Activated CD8-positive, alpha-beta memory T cell treated with anti-CD3 and anti-CD28 coated beads for 48 hours (primary cell): ENCODE measurements at places on chromosomes 11 and 22.

DNA sequence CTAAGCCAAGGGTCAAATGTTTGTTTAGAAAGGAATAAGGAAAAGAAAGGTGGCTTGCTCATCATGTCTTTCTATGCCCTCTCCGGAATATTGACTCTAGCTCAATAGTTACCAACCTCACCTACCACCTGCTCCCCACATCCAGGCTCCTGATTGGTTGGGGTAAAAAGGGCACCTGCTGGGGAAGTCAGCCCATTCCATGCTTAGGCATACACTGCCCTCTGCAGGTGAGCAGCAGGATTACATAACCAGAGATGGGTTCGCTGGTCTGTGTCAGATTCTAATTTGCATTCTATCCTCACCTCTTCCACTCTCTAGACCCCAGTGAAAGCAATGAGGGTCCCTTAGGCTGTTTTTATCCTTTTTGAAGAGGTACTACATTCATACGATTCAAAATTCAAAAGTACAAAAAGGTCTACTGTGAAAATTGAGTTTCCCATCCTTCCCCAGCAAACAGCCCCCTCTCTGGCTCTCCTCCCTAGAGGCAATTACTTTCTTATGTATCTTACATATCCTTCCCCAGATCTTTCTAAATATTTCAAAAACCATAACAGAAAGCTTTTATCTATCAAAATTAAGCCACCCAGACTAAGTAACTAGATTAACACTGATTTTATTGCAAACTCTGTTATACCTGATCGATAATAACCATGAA is 98.0 kb upstream of the ASPHD2 start:
- DNase-seq = no peak

DNA sequence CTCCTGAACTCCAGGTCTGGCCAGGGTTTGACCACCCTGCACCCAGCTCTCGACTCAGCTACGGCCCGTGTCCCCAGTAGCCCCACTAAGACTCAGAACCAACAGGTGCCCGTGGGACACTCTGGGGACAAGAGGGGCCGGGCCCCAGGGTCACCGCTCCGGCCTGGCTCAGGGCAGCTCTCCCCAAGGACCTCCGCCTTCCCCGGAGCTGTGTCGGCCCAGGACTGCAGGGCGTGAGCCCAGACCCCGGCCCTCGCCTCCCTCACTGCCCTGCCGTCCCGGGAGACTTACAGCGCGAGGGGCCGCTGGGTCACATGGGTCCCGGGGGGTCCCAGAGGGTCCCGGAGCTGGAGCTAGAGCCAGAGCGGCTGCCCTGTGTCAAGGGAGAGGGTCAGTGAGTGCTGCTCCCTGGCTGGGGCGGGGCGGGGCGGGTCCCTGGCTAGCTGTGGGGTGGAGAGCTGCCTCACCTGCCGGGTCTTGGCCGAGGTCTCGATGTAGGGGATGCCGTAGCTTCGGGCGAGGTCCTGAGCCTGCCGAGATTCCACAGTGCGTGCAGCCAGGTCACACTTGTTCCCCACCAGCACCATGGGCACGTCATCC is 2.3 kb downstream of the HRAS start:
- no peak for DNase-seq

GRCh38 chr11:65496304-65497140 is 2.3 kb upstream of the MALAT1 start:
- DNase-seq = no peak

DNA sequence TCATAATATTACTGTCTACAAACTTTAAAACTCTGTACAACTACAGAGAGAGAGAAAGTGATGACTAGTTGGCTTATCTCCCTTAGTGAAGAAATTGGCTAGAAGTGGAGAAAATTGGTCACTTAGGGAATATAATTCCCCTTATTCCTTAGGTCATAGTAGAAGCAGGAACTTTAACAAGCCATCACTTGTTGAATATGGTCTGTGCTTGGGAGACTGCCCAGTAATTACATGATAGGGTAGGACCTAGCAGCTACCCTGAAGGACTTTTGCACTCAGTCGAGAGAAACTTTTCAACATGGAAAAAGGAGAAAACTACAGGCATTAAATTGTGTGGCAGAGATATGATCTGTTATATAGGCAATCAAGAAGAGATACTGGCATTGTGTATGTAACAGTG is 576.5 kb upstream of the CCDC90B start:
- DNase-seq = no peak

GRCh38 chr22:43127166-43127908 is 15.9 kb downstream of the MCAT start:
- no peak for DNase-seq

DNA sequence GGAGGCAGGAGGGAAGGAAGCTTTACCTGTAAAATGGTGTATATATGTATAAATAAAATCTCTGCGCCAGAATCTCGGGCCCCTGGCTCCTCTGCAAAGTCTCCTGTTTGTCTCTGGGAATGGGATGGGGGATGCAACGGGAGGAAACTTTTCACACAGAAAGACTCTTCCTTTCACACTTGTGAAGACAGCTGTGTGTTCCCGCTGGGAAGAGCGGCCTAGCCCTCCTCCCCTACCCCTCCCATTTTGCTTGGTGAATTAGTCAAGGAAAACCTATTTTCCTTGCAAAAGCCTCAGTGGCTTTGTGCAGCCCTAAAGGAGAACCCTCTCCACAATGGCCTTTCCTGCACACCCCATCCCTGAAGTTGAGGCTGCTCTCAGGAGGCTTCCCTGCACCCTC is 9.4 kb upstream of the IGF2 start:
- DNase-seq = no peak

- DNase-seq = peak; percentile 67
Observed at GRCh38 chr11:85810871-85811611, at the start of gene SYTL2. SYTL2 (minus strand) TSS chr11:85811141; CDS start chr11:85757725, 53,416 bp downstream.

DNA sequence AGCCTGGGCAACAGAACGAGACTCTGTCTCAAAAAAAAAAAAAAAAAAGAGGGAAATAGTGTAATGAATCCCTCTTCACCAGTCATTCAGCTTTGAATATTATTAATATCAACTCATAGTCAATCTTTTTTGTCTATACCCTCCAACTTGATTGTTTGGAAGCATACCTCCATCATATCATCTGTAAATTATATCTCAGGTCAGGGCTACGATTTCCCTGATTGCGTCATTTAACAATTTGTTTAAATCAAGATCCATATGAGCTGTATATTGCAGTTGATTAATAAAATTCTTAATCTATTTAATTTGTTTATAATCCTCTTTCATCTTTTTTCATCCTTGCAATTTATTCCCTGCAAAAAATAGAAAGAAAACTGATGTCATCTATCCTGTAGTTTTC is 60.2 kb downstream of the USP47 start:
- DNase-seq = no peak

DNA sequence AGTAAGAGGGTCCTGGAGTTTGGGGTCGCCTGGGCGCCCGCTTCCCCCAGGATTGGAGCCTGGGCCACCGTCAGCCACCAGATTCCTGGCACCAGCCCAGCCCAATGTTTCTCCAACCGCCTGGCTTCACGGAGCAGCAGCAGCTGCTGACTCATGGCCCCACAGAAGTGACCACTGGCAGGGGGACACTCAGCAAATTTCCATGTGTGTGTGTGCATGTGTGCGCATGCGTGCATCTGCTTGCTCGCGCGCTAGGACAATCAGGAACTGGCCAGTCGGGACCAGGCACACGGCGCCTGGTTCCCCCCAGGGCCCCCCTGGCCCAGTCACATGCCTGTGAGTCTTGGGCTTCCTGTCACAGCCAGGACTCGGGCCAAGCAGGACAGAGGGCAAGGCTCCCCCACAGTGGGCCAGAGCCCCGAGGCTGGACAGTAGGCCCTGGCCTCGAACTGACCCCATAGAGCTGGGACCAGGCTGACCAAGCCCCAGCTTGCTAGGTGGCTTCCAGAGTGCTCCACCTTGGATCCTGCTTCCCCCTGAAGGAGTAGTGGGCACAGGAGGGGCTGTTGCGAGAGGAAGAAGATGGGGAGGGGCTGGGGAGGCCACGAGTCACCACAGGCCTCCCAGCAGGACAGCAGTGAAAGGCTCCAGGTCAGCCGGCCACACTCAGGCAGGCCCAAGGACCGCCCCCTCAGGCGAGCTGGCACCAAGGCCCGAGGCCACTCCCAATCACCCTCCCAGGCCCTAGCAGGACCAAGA is 3.2 kb downstream of the CTSD start:
- DNase-seq = no peak

DNA sequence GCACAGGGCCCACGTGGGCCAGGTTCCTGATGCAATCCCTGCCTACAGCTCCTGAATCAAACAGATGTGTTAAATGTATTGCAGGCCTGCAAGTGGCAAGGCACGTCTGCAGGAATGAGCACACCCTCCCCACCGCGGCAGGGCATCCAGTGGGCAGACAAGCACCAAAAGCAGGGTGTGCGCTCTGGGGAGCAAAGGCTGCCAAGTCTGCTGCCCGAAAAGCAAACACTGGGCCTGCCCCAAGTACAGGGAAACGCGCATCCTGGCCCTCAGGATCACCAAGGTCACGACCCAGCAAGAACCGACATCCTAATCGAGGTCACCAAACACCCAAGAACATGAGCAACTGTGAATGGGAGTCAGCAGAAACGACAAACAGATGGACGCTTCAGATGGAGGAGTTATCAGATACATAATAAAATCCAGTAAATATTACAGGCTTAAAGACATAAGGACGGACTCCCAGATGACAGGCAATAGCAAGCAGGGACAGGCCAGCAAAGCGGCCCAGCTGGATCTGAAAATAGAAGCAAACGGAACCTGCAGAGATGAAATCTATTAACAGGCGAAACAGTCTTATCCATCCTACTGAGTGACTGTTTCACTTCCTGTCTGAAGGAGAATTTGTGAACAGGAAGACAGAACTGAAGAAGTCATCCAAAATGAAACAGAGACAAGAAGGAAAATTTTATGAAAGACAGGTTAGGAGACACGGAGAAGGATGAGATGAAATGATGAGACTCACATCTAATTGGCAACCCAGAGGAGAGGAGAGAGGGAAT is 26.7 kb downstream of the CARS1 start:
- DNase-seq = no peak

- no peak for DNase-seq
Observed at GRCh38 chr11:129141748-129142523, 50.2 kb downstream of the ARHGAP32 start.

- DNase-seq = no peak
Observed at GRCh38 chr22:46829941-46830715, 67.7 kb downstream of the TBC1D22A start.

DNA sequence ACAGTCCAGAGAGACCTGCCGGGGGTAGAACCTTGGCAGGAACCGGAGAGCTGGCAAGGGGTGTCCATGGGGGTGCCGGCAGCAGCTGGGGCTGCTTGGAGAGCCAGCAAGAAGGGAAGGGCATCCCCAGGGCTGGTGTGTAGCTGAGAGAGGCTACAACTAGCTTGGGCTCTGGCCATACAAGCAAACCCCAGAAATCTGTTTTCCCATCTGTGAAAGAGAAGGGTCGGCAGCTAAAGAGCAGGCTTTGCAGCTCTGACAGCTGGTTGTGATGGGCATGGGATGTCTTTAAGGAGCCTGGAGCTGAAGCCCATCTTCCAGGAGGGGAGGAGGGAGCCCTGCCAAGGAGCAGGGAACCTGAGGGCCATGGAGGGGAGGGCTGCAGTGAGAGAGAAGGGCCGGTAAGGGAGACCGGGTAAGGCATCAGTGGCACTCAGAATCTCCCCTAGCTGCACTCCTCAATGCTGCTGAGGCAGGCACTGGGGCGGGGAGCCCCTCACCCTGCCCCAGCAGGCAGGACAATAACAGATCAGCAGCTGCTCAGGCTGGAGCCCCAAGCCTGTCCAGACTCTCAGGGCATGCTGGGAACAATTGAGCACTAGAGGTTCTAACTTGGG is 3.9 kb downstream of the CHST1 start:
- no peak for DNase-seq

DNA sequence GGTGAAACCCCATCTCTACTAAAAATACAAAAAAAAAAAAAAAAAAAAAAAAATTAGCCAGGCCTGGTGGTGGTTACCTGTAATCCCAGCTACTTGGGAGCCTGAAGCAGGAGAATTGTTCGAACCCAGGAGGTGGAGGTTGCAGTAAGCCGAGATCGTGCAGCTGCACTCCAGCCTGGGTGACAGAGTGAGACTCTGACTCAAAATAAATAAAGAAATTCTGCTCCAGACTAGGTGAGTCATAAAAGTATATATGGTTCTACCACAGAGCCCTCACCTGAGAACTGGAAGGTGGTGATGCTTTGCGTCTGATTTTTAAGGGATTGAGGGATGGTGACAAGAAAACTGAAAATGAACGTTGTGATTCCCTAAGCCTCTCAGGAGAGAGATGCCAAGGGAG is 58.4 kb downstream of the NTM start:
- DNase-seq = no peak

- no peak for DNase-seq
Observed at GRCh38 chr11:17407575-17407974, 19.1 kb upstream of the KCNJ11 start.
